OCI-LY7 (cell line): ENCODE measurements at places on chromosomes 7 and 10. TPM values are rescaled to one million over a fixed set of nuclear protein-coding genes. Genes with fewer than 3 reads are reported as not detected.

TBXAS1 gene
- 0.86 TPM in 1 of 2 replicates, not detected in the other for total RNA-seq

FOXI2 gene
- not detected in 2 replicates for total RNA-seq

GIMAP7 gene
- total RNA-seq: not detected in 2 replicates

DNA sequence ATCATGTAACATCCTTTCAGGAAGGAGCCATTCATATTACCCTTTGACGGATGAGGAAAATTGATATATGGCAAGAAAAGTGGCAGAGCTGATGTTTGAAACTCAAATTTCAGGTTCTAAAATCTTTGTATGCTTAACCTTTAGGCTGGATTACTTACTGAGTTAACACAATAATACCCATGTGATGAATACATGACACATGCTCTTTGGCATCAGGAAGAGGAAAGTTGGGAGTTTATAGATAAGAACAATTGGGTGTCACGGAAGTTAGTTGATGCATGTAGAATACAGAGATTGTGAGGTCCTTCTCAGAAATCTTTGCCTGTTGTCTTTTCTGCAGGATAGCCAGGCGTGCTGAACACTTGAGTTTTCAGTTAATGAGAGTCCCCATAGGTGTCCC is 572.1 kb upstream of the POM121L12 start:
- no peak for DNase-seq

DNA sequence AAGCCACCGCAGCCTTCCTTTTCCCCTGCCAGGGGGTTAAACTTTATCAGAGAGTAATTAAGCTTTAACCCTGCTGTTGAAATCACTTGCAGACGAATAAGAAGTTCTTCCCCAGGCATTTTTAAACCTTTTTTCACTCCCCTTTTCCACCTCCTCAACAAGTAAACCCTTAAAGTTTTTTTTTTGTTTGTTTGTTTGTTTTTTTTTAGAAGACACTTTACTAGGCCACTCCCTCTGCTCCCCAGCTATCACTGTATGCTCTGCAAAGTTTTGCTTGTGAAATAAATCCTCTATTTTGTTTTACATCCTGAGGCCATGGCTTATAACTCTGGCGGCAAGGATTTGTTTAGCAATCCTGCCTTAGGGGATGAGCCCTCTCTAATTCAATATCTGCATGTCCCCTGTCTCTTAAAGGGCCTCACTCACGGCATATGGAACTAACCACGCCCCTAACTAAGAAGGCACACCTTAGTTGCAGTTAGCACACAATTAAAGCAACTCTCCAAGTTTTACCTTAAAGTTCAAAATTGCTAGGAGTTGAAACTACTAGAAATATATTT is 1354.7 kb upstream of the LRRTM3 start:
- DNase-seq: no peak

DNA sequence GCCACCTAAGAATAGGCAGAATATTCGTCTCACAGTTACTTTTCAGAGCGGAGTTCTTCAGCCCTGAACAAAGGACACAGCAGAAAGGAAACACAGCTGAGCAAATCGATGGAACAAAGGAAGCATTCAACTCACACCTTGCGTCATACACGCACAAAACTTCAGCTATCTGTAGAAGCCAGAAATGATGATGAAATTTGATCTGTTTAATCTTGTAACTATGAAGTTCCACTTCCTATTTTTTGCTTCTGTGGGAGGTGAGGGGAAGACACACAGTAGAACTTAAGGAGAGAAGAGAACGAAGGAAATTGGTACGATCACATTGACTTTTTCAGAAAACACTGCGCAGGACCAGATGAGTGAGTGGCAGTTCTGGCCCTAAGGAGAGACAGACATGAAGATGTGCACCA is 26.2 kb downstream of the FAM171A1 start:
- DNase-seq: no peak

DNA sequence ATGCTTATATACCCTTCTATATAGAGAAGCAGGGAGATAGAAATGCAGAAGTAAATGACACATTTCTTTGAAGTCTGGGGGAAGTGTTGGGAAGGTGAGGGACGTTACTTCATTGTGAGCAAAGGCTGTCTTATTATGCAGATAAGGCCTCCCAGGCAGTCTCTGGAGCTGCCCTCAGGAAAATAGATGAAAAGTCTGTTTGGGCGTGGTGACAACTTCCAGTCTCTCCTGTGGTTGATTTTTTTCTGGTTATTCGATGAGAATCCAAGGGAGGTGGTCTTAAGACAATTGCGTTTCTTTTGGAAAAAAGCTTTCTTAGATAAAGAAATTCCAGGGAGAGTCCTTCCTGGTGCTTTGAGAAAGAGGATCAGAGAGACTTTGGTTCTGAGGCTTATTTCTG is 84.0 kb downstream of the NEUROD6 start:
- DNase-seq: no peak

DNA sequence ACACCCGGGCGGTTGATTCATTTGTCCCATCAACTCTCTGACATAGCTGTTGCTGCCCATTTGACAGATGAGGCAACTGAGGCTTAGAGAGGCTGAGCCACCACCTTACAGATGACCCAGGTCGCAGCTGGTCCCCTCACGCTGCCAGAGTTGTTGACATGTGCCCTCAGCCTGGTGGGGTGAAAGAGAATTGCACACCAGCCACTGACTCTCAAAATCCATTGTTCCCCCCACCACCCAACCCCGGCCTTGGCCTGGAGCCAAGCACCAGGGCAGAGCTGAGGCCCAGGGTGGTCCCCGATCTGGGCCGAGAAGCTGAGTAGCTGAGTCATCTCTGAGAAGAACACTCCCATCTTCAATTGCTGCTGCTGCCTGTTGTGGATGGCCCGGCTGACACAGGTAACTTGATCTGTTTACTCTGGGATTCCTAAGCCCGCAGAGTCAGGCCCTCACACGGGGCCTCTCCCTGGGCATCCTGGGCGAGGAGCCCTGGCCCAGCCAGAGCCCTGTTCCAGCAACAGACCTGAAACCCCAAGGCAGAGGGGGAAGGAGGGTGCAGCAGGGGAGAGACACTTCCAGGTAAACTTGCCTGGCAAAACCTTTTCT is 27.5 kb downstream of the PVRIG start:
- no peak for DNase-seq

GRCh38 chr10:8670461-8670860 is 616.0 kb downstream of the GATA3 start:
- no peak for DNase-seq

DNA sequence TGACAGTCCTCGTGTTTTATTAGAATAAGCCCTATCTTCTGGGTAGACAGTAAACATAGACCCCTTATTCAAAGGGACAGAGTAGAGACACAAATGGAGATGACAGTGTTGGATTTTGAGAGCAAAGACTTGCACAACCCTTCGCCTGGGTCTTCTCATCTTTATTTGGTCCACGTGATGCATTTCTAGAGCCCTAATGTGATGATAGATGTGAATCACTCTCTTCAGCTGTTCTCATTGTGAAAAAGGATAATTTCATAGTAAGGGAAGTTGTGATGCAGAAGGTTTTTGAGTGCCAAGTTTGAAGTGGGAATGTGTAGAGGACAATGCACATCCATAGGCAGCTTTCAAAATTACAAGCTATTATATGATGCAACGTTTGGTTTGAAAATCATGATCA is 86.3 kb downstream of the CREB5 start:
- no peak for DNase-seq

- no peak for DNase-seq
These were observed 144.7 kb downstream of the TRIL start for GRCh38 chr7:28813243-28813962.

- DNase-seq: no peak
These were observed 229.8 kb downstream of the KCND2 start for GRCh38 chr7:120502825-120503224.

DNA sequence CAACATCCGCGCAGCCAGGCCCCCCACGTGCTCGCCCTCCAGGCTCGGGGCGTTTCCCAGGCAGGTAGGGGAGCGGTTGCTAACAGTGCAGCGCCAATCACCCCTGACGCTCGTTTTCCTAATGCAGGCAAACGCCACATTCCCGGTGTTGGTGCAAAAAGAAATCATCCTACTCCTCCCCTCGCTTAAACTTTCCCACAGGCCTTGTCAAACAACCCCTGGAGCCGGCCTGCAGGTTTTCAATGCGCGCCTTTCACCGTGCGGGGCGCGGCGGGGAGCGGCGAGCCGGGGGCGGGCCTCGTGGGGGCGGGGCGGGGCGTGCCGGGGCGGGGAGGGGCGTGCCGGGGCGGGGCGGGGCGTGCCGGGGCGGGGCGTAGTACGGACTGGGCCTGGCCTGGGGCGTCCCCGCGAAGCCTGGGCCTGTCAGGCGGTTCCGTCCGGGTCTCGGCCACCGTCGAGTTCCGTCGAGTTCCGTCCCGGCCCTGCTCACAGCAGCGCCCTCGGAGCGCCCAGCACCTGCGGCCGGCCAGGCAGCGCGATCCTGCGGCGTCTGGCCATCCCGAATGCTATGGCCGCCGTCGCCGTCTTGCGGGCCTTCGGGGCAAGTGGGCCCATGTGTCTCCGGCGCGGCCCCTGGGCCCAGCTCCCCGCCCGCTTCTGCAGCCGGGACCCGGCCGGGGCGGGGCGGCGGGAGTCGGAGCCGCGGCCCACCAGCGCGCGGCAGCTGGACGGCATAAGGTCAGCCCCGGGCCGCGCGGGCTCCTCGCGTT is at the start of gene ECHDC3:
TSS of gene ECHDC3 (plus strand) at position 374 of the 770 bp plus-strand sequence. CDS start at position 569, 195 bp downstream.
- DNase-seq: no peak
